Amygdala (tissue), 56 donors: ENCODE measurements at places on chromosomes 12 and 14.

DNA sequence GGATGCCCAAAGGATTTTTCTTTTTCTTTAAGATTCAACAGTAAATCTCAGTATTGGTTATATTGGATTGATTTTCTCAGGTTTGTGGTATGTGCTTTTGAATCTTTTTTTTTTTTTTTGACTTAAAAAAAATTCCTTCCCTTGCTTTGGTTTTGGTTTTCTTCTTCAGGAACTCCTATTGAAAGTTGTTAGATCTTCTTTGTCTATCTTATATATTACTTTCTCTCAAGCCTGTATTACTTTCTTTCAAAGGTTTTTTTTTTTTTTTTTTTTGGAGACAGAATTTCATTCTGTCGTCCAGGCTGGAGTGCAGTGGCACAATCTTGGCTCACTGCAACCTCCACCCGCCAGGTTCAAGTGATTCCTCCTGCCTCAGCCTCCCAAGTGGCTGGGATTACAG, 21.9 kb downstream of the PPP4R4 start:
- DNase-seq = no peak

DNA sequence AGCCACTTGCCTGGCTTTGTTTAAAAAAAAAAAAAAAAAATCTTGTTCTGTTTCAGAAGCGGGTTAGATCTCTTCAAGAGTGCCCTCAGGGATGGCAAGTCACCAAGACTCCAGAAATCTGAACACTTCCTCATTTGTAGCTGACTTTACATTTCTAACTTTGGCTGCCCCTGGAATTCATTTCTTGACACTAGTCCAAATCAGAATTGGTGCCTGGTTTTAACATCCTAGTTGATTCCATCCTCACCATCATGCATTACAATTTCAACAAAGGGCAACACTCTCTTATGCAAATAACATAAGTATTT, 295.5 kb downstream of the RMST start:
- DNase-seq = no peak

- DNase-seq = no peak
Observed at GRCh38 chr14:59251811-59252771, 63.6 kb downstream of the DAAM1 start.

DNA sequence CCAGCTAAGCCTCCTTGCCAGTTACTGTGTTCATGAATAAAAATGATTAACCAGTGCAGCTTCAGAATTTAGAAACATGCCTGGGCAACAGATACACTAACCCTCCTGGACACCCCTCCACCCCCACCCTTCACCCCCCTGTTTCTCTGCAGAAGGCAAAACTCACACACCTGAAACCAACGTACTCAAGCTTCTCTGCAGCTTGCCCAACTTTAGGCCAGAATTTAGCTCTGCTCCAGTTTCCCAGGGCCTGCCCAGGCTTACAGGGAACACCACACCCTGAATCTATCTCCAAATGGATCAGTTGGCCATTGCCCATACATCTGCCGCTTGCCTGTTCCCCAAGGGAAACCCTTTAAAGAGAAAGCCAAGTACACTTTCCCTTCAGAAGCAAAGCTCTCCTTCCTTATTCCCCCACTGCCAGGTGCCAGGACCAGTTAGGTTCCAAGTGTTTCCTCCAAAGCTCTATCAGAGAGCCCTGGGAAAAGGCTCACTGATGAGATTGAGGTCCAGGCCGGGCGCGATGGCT, 1.8 kb upstream of the SPPL3 start:
- DNase-seq = no peak

DNA sequence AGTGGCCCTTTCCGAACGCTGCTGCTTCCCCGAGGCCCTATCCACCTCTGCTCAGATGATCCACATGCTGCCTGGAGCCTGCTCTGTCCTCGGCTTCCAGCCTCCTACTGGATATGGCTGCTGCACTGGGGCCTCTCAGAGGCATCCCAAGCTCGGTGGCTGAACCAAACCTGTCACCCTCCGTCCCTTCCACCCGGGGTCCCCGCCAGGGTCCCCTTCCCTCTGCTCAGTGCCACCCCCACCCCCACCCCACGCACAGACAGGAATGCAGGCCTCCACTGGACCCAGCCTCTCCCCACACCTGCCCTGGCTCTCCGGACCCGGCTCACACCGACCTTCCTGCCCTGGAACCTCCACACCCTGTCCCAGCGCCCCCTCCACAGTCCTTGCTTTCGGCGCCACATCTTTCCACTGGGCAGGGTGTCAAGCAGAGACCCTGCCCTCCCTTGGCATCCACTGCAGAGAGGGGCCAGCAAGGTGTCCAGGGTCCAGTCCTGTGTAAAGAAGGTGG, 6.1 kb downstream of the CEP170B start:
- DNase-seq = no peak
